ENCODE measurements at places on chromosomes 11 and 22.

- no peak for DNase-seq
Observed at GRCh38 chr22:39469681-39470450, 13.1 kb downstream of the MGAT3 start.

- DNase-seq = no peak
Observed at GRCh38 chr11:60947700-60948099, 4.3 kb downstream of the SLC15A3 start.

DNA sequence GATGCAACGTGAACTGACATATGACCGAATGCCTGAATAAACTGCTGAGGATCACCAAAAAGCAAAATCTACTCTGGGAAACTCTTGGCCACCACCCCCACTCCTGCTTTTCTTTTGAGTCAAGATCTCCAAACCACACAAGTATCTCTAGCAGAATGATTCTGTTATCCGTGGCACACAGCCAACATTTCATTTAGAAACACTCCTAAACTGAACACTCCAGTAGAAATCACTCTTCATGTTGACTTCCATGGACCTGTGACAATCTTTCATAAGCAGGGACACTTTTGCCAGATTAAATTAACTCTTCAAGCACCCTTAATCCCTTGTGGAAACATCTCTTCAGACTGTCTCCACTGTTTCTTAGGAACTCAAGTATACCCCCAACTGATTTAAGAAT is 44.4 kb downstream of the VSIG10L2 start:
- no peak for DNase-seq

- DNase-seq = no peak
Observed at GRCh38 chr11:10844356-10844755, 13.5 kb downstream of the ZBED5 start.

GRCh38 chr11:78427615-78428265 is 10.1 kb upstream of the GAB2 start:
- no peak for DNase-seq

DNA sequence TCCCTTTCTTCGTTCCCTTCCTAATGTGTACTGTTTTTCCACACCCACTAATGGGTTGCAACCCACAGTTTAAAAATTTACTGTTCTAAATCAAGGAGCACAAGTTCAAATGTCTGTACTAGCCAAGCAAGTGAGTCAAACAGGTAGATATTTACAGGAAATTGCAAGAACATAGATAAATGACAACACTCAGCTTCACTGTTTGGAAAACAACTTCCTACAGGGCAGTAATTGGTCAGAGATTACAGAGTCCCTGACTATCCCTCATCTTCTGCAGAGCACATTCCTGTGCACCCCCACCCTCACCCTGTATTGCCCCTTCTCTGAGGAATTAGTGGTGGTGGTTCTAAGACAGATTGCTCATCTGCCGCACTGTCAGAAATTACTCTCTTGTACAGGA is 1.9 kb downstream of the SERPING1 start:
- DNase-seq = no peak

GRCh38 chr11:73234471-73235181 is 16.5 kb downstream of the P2RY2 start:
- no peak for DNase-seq

DNA sequence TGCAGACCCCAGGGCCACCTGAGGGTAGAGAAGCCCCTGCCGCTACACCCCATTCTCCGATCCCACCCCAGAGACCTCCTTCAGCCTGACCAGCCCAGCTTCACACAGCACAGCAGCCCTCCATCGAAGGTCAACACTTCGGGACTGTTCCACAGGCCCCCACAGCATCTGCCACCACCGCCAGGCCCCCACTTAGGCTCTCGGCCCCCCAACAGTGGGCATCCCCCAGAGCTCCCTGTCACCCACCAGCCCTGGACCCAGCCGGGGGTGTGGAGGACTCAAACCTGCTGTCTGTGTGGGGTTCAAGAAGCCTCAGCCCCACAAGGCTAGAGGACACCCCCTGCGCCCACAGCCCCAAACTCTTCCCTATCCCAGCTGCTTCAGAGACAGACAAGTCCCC is 6.2 kb downstream of the SBF1 start:
- no peak for DNase-seq

DNA sequence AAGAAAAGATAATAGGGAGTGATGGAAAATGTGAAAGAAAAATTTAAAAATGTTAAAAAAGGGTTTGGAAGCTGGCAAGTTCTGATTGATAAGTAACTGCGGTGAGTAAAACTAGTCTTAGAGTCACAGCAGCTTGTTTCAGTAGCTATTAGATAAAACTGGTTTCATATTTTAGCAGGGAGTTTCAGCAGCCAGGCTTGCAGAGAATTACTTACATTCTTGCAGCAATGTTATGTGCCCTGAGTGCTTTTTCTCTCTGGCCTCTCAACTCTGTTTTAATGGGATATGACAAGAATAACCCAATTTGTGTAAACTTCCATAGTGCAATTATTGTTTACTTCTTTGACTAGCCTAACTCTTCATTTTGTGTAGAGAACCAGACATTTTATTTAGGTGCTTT is 33.6 kb downstream of the PPME1 start:
- no peak for DNase-seq

DNA sequence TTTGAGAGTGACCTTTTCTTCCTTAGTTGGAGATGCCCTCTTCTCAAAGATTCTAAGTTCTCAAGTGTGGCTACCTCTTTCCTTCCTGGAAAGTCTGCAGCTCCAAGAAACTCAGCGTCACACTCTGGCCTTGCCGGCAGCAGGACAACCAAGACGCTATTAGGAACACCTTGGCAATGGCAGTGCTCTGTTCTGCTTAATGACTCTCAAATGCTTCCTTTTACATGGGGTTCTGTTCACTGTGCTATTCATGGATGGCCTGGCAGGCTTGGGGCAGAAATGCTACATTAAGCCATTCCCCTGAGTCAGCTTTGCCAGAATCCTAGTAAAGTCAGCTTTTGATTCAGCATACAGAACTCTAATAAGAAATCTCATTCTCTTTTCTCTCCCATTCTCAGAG is 25.9 kb downstream of the LARGE2 start:
- no peak for DNase-seq

DNA sequence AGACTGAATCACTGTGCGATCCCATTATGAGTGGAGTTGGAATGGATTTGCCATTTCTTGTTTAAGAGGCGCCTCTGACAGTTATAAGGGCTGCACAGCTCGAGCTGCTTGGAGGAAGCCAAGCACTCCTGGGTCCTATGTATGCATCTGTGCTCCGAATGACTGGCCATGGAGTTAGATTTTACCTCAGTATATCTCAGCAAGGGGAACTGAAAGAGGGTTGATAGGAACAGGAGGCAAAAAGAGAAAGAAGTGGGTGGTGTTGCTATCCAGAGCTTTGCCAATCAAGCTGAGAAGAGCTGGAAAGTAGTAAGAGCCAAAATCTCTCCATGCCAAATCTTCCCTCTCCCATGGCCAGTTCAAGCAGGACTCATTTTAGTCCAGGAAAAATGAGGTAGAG is 632.0 kb upstream of the KIRREL3 start:
- DNase-seq = no peak

DNA sequence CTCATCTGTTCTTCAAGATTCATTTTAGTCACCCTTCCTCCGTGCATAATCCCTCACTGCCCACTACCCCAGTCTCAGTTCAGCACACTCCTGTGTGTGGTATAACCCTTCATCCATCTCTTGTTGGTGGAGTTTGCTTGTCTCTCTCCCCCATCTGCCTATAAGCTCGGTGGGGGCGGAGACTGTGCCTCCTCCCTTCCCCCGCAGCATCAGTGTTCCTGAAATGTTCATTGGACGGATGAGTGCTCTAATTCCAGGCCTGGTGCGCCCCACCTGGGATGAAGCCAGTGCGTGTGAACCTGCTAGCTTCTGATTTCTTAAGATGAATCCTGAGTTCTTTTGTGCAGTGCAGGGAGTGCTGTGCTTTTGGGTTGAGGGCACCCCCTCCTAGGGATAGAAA is 100.0 kb downstream of the GRIK4 start:
- no peak for DNase-seq

DNA sequence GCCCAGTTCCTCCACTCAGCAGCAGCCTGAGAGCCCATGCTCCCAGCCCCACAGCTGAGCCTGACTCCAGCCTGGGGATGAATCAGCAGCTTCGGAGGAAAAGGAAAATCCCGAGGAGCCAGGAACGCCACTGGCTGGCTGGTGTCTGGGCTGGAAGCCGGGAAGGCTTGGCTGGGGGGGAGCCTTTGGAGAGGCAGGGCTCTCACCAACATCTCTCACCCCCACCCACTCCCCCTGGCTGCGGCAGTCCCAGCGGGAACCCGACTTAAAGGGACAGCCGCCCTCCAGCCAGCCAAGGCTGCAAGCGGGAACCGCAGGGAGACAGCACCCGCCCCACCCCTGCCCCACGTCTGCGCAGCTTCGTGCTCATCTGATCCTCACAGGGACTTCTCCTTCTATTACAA is 28.4 kb downstream of the KIAA0930 start:
- DNase-seq = no peak

GRCh38 chr11:123517559-123518364 is 87.7 kb downstream of the GRAMD1B start:
- DNase-seq = no peak

- DNase-seq = no peak
Observed at GRCh38 chr22:38240734-38241252, 32.0 kb downstream of the TMEM184B start.

GRCh38 chr11:46719048-46719542 is at the start of gene F2:
Gene F2, plus strand, starts transcription at chr11:46719213. Its CDS starts 23 bp downstream, at chr11:46719236.
- DNase-seq = no peak

DNA sequence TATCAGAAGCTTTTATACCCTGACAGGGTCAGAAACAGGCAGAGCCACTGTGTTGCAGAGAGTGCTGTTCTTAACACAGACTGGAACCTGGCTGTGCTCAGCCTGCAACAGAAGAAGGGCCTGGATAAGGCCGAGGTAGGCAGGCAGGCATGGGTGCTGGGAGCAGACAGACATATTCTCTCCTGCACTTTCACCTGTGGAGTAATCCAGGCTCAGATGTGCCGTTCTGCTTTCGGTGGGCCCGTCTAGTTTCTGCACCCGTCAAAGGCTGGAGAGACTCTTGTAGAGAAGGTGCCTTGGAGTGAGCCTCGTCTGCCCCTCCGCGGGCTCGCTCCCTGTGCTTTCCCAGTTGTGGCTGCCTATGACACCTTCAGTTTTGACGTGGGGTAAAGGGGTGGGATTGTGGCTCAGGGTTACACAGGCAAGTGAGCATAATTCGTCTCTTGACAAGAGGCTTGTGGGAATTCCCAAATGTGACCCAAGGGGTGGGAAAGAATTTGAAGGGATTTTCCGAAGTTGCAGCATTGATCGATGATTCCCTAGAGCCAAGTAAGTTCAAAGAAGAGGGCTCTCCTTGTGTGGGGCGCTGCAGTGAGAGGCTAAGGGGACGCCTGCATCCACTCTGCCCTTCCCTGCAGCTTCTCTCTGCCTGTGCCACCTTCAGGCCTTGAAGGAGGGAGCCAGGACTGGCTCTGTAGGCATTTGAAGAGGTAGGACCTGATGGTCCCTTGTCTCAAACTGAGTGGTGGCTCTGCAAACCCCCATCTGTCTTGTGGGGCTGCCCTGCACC is 16.2 kb upstream of the ST3GAL4 start:
- DNase-seq = no peak

- no peak for DNase-seq
Observed at GRCh38 chr11:76455331-76455730, 10.5 kb downstream of the EMSY start.

DNA sequence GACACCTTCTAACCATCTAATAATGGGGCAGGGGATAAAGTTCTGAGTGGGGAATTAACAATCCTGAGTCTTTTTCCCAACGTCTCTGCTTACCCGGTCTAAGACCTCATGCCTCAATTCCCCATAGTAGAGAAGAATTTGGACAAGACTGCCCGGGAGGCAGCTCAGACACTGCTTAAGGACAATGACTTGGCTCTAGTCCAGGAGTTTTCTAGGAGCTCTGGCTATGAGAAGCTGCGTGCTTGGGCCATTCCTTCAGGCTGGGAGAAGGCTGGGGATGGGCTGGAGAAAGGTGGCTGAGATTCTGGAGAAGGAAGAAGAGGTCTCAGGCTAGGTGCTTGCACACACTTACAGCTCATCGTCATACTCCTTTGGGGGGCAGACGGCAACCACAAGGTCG is 19.8 kb upstream of the ABCC8 start:
- no peak for DNase-seq

DNA sequence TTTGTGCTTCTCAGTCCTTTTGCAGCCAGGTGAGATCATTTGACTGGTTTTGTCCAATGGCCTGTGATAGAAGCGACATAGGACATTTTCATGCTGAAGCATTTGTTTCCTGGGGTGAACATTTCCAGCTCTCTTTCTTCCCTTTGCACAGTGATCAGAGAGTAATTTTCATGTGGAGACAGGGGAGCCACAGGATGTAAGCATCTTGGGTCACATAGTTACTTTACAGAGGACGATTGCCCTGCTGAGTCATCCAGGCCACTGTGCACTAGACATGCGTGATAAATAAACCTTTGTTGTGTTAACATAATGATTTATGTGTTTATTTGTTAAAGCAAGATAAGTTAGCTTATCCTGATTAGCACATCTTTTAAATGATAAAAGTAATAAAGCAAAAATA is 263.5 kb upstream of the CCDC179 start:
- DNase-seq = no peak

DNA sequence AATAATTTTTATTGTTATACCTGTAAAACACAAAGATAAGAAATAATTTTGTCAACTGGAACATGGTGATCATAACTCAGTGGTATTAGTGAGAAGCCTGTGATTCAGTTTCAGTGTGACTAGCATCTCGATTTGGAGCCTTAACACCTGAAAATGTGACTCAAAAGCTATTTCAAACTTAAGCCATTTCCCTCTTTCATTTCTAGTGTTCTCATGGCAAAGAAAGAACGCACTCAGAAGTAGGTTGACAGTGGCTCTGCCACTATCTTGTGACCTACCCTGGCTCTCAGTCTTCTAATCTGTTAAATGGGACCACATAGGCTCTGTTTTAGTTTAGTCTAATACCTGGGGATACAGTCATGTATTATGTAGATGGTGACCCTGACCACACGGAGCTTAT is 62.7 kb downstream of the ISX start:
- DNase-seq = no peak

DNA sequence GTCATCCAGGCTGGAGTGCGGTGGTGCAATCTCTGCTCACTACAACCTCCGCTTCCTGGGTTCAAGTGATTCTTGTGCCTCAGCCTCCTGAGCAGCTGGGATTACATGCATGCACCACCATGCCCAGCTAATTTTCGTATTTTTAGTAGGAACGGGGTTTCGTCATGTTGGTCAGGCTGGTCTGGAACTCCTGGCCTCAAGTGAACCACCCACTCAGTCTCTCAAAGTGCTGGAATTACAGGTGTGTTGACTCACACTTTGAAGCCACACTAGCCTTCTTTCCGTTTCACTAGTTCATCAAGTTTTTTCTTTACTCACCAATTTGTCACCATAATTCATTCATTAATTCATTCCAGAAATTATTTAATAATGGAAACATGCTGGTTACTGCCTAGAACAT is 298.4 kb upstream of the MTNR1B start:
- DNase-seq = no peak

- no peak for DNase-seq
Observed at GRCh38 chr11:130436171-130436570, 7.8 kb upstream of the ADAMTS8 start.

GRCh38 chr22:48393041-48393370 is 1434.7 kb downstream of the BRD1 start:
- no peak for DNase-seq
